ENCODE measurements at places on chromosomes 2 and 18.

- no peak for DNase-seq
These were observed 164.7 kb upstream of the MEIS1 start for GRCh38 chr2:66270247-66270646.

GRCh38 chr2:240996834-240997140, 1.6 kb upstream of the SNED1 start:
- DNase-seq: no peak

- DNase-seq: no peak
These were observed 1.9 kb downstream of the BMPR2 start for GRCh38 chr2:202378001-202378400.

DNA sequence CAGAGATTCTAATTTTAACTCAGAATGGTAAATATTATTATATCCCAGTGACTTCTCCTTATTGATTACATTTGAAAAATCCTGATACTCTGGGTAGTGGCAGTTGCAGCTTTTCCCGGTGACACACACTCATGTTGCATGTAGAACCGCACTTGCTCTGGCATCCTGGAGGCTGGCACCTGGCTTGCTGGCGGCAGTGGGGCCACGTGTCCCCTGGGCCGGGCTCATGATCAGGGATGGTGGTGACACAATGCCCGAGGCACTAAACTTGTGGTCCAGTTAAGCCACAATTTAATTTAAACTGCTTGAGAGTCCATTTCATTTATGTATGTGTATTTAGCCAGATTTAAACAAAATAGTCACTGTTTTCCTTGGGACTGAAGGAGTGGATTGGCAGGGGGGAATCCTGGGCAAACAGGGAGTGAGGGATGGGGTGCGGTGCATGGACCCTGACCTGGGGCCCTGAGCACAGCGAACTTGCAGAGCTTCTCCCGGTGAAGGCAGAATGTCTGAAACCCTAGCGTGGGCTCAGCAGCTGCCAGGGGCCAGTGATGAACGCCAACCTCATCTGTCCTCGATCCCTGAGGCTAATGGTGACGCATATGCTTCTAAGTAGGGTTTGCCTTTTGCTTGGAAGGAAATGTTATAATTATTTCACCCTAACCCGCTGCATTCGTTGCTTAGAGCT, 50.0 kb downstream of the KCNG2 start:
- no peak for DNase-seq

GRCh38 chr2:118255301-118255700, 167.0 kb downstream of the INSIG2 start:
- no peak for DNase-seq

DNA sequence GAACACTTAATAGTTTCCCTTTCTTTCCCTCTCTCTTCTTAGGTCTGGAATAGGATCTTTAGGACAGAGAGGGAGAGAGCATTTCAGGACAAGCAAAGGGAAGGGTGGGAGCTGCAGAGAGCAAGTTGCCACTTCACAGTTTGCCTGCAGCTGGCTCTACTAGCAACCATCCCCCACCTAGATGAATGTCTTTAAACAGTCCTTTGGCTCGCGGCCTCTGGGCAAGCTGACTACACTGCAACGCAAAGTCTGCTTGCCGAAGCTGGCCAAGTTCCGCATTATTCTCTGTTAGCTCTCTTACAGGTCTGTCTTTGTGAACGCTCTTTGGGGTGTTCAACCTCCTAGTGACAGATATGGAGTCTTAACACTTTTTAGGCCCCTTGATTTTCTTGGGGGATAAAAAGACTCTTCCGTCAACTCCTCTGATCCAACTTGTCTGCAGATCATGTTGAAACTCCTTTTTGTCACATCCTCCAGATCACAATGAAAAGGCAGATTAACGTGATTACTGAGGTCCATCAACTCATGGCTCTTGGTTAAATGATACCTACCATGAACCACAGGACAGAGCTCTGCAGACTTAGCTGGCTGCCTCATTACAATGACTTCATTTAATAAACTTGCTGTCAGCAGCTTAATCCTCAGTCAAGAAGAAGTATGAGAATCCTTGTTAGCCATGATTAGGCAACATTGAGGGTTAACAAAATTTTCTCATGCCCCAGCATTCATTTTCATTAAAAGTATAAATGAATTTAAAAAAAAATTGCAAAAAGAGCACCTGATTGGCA, 74.6 kb downstream of the SLC4A3 start:
- no peak for DNase-seq

- no peak for DNase-seq
These were observed 21.4 kb upstream of the HAAO start for GRCh38 chr2:42813763-42814162.

DNA sequence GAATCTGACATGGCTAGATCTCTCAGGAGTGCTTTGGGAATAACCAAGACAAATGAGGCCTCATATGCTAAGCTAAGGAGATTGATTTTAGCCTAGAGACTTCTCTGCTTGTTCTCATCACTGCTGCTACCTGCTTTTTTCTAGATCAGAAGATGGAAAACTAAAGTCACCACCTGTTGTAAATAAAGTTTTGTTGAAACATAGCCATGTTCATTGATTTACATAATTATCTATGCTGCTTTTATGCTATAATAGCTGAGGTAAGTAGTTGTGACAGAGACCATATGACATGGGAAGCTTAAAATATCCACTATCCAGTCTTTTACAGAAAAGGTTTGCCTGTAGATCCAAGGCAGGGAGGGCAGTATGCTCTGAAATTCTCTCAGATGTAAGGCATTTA, 46.1 kb upstream of the CYP26B1 start:
- DNase-seq: no peak

GRCh38 chr2:190891372-190891771, 10.8 kb downstream of the GLS start:
- no peak for DNase-seq

DNA sequence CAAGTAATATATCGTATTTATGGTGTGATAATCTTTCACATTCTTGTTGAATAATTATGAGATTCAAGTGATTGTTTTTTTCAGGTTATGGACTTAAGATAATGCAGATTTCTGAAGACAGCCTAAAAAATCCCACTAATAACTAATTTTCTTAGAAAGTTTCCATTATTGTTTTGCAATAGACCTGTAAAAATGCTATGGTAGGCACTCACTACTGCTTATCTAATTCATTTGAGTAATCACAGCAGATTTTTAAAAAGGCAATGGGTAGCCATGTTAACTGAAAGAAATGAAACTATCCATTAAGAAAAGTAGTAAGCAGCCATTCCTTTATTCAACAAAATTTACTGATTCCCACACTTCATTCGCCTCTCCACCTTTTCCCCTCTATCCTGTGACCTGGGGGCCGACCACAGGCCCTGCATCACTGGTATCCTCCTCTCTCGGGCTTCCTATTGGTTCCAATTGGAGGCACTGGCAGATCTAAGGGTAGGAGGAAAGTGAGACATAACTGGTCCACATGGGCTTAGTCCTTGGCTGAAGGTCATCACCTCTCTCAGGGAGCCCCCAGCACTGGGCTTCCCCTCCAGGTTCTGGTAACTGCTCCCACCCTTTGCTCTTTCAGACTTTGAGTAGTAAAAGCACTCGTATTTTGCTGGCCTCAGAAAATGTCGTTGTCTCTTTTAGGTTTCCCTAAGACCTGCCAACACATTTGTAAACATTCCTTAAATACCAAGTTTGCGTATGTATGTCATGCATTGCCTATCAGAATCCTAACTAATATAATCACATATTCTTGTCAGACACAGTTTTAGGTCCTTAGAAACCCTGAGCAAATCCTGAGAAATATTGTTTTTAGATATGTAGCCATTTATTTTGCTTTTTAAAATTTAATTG, 18.5 kb downstream of the RBMS1 start:
- no peak for DNase-seq

DNA sequence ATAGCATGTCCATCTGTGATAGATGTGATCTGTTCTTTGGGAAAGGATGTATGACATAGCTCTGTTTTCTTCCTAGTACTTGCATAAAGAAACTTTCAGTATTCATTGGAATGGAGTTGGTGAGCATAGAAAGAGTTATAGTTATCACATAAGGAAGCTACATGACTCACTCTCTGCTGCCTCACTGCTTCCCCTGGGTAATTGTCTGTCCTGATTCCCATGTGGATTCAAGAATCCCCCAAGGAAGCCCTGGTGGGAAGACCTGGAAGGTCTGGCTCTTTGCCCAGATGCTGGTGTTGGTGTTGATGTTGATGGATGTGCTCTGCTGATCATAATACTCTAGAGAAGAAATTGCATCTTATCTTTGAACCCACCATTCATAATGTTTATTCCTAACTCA, 60.6 kb downstream of the PTPN4 start:
- DNase-seq: no peak

DNA sequence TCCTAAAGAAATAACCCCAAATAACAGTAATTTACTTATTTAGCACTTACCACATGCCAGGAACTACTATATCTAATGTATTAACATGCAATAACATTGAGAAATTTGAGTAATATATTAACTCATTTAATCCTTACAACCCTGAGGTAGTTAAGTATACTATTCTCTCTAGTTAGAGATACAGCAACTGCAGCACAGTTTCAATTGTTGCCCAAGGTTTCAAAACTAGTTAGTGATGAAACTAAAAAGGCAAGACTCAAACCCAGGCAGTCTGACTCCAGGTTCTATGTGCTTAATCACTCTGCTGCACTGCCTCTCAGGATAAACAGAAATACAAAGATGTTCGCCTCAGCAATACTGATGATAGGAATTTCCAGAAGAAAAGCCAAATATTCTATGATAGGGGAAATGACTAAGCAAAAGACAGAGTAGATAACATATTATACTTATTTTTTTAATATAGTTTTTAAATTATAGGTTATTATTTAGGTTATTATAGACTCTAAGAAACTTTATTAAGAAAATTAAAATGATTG, 88.0 kb downstream of the SS18 start:
- DNase-seq: no peak

DNA sequence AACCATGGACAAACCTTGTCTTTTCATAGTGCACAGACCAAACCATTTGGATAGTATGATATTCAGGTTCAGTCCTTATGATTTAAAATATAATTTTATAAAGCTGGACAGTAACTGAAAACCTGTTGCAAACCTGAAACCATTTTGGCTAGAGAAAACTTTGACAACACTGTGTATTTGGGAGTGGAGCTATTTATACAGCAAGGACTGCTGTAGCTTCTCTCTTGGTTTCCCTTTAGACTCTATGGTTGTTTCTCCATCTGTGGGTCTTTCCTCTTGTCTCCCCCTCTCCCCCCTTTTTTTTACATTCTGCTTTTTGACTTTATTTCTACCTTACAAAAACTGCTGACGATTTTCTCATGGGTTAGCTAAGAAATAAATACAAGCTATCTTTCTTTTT, 581.7 kb downstream of the SLC4A3 start:
- no peak for DNase-seq

GRCh38 chr2:132638313-132639040, 31.5 kb downstream of the LYPD1 start:
- DNase-seq: no peak

GRCh38 chr2:1208522-1208921, 204.7 kb upstream of the TPO start:
- DNase-seq: no peak

DNA sequence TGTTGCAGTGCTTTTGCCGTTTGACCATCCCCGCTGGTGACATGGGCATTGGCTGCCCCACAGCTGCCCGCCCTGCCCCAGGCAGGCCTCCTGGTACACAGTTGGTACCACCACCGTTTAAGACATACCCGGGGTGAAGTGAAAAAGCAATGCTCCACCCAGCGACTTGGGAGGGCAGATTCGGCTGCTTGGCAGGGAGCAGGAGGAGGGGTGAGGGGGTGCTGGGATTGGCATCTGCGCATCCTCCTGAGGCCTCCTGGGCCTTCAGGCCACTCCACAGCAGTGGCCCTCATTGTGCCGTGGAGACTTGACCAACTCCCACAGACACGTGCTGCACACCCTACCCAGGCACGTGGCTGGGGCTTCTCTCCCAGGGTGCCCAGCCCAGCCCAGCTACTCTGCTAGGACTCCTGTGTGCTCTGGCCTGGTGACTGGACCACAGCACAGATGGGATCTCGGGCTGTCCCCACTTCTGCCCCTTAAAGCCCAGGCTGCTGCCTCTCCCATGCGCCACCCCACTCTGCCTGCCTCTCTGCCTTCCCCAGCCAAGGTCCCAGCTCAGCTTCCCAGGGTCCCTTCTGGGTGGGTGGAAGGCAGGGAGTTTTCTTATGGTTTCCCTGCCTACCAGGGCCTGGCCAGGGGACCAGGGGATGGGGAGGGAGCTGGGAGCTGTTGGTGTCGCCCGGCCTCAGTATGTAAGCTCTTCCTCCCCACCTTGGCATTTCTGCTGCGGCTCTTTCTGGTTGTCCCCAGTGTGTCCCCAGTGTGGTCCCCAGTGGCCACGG, 157.0 kb upstream of the HS6ST1 start:
- no peak for DNase-seq
